Daoy (cell line): ENCODE measurements at places on chromosomes 7 and 10. TPM values are rescaled to one million over a fixed set of nuclear protein-coding genes. Genes with fewer than 3 reads are reported as not detected.
A peak's percentile ranks its signal among the peaks of the same experiment; 100 is the strongest.

MPP7 gene
- total RNA-seq: 1.9 and 2.0 TPM in 2 replicates

MMP21 gene
- not detected in 2 replicates for total RNA-seq

CACNA2D1 gene
- total RNA-seq: 4.3 and 5.4 TPM in 2 replicates

MCM10 gene
- 29.4 and 30.3 TPM in 2 replicates for total RNA-seq

GOLGA7B gene
- 1.3 and 2.0 TPM in 2 replicates for total RNA-seq

SPACDR gene
- total RNA-seq: 1.6 TPM in 1 of 2 replicates, not detected in the other

SPDYE2 gene
- total RNA-seq: not detected in 2 replicates

SEMA3D gene
- 0.95 and 1.8 TPM in 2 replicates for total RNA-seq

MBL2 gene
- total RNA-seq: not detected in 2 replicates

AASS gene
- total RNA-seq: 39.8 and 44.1 TPM in 2 replicates

HOGA1 gene
- not detected in 2 replicates for total RNA-seq

DNA sequence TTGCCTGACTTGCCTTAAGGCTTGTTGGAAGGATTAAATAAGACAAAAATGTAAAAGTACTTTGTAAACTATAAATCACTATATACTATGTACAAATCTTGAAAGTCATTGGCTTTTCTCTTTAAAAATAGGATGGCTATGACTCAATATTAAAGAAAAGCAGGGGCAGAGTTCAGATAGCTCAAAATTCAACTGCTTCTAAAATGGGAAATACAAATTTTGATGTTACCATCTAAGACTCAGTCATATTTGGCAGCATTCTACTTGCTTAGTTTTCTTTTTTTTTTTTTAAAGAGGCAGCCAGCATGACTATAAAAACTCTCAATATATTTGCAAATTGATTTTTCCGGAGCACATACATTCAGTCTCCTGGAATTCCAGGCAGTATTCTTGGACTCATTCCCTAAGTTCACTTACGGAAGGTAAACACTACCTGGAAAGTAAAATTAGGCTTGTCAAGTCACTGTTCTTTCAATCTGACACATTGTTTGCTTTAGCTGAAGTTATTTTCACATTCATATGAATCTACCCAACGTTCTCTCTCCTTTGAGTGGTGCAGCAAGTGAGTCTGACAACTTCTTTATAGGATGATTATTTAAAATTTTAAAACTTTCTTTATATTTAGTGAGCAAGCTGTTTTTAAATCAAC lies 133.8 kb upstream of the CCDC6 start:
- no peak for DNase-seq

DNA sequence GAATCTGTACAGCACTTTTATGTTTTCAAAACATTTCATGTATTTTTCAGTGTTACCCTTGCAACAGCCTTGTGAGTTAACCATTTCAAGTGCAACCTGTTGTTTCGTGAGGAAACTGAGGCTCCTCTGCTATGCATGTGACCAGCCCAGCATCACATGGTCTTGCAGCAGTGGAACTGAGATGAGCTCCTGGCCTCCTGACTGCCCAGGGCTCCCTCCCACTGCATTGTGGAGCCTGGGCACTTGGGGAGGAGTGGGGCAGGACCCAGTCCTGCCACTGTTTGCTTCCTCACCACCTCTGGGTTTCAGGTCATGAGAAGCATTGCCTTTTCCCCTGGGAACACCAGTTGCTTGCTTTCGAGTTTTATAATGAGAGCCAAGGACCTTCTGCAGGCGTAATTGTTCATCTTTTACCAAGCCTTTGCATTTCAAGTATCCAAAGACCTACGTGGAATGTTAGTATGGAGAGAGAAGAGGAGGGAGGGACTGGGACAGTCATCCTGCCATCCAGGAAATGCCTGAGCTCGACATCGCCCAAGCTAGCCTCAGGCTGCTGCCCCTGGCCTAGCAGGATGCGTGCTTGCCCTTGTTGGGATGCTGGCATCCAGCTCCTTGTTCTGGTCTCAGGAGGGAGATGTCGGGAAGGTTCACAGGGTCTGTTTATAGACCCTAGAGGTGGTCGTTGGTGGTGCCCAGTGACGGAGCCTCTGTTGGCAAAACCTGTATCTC lies 32.3 kb upstream of the BHLHA15 start:
- DNase-seq: no peak

- no peak for DNase-seq
These were observed 102.9 kb downstream of the PFKFB3 start for GRCh38 chr10:6305401-6306321.

- DNase-seq: no peak
These were observed 151.9 kb downstream of the PKD1L1 start for GRCh38 chr7:47796347-47796746.

DNA sequence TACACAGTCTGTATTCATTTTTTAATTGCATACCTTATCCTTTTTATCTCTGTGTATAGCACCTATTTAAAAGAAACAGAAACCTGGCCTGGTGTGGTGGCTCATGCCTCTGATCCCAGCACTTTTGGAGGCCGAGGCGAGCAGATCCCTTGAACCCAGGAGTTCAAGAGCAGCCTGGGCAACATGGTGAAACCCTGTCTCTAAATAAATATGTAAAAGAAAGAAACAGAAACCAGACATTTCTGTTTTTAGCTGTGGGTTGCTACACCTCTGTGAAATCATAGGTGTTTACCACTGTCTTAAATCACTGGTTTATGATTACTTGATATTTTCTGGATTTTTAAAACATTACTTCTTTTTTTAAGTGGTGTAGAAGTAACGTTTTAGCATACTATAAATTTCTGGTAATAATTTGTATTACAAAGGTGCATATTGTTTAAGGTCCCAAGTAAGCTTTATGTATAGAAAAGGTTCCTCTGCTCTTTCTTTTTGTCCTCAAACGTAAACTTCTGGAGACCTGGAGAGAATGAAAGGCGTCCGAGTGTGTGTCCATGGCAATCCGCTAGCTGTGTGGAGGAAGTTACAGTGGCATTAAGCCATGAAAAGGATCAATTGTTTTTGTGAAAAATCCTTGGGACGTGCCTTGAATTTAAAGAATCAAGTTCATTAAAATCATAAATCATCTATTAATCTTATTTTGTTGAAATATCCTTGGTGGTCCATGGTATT lies 41.1 kb downstream of the PTPRZ1 start:
- DNase-seq: no peak

GRCh38 chr7:156223935-156224832 lies 411.9 kb upstream of the SHH start:
- DNase-seq: no peak

- DNase-seq: no peak
These were observed 16.6 kb downstream of the COL28A1 start for GRCh38 chr7:7519056-7519455.

- DNase-seq: no peak
These were observed 329.6 kb upstream of the NPVF start for GRCh38 chr7:25557930-25558329.

DNA sequence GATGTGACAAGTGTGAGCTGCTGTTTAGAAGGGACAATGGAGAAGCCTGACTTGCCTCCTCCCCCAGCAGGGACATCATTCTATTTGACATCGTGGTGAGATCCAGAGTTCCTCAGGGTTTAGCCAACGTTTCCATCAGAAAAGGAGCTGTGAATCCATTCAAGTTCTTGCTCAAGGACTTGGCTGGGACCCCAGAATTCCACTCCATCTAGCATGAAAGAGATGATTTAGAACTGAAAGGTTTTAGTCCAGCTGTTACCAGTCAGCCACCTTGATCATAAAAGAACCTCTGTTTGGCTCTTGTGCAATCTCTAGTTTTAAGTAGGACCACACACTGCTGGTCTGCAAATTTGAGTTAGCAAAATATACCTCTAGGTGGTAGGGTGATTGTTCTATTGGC lies 337.6 kb downstream of the FRMD4A start:
- DNase-seq: no peak

DNA sequence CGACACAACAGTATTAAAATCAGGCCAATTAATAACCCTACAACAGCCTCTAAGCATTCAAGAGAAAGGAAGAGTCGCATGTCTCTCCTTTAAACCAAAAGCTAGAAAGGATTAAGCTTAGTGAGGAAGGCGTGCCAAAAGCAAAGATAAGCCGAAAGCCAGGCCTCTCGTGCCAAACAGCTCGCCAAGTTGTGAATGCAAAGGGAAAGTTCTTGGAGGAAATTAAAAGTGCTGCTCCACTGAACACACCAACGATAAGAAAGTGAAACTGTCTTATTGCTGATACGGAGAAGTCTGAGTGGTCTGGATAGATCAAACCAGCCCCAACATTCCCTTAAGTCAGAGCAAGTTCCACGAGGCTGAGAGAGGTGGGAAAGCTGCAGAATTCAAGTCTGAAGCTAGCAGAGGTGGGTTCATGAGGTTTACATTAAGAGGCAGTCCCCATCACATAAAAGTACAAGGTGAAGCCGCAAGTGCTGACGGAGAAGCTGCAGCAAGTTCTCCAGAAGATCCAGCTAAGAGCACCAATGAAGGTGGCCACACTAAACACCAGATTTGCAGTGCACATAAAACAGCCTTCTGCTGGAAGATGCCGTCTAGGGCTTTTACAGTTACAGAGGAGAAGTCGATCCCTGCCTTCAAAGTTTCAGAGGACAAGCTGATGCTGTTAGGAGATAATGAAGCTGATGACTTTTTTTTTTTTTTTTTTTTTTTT lies 194.8 kb downstream of the MAD1L1 start:
- DNase-seq: no peak

DNA sequence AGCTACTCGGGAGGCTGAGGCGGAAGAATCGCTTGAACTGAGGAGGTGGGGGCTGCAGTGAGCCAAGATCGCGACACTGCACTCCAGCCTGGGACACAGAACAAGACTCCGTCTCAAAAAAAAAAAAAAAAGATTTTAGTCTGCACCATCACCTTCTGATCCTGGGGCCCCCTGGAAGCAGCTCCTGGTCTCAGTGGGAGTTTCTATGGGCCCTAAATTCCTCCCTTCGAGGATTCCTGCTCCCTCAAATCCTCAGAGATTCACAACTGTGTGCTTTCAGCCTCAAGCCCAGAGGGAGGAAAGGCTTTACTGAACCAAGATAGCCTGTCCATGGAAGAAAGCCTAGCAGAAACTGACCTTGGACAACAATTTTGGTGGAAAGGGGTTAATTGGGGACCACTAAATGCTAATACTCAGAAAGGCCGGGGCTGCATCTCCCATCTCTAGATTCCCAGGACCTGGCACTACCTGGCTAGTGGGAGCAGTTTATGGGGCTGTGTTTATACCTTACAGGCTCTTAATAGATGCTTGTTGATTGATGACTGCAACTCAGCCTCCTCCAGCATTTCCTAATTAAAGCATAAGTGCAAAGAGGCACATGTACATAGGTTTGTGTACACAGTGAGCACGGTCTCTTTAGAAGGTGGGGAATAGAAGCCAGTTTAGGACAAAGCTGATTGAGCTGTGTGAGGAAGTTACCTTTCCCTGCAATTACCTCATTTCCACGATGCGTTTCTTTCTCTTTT lies 9.2 kb upstream of the FGFR2 start:
- DNase-seq: no peak

GRCh38 chr7:108592646-108593201 lies 23.1 kb downstream of the DNAJB9 start:
- DNase-seq: no peak

DNA sequence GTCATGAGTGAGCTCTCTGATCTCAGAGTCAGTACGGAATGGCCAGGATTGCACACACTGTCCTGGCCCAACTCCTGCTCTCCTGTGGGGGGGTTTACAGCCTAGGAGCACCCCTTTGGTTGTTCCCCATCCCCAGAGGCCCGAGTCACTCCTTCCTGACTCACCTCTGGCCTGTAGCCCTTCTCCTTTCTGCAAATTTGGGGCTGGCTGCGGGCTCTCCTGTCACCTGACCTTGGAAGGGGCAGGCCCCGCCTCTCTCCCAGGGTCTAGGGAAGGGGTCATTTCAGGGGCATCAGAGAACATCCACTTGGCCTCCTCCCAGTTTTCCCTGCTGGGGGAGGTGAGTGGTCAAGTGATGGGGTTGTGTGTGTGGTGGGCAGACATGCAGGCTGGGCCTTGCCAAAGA lies 1.7 kb downstream of the NYAP1 start:
- DNase-seq: no peak

- no peak for DNase-seq
These were observed 289.4 kb downstream of the EXOC4 start for GRCh38 chr7:133542209-133542780.

GRCh38 chr10:108167766-108168165 lies 1003.3 kb upstream of the SORCS1 start:
- DNase-seq: no peak

- peak; percentile 83 for DNase-seq
These were observed 9.8 kb upstream of the GRB10 start for GRCh38 chr7:50792342-50793119.

- peak; percentile 57 for DNase-seq
These were observed 33.2 kb downstream of the NRF1 start for GRCh38 chr7:129644634-129645230.

- DNase-seq: no peak
These were observed 38.5 kb upstream of the MSMB start for GRCh38 chr10:46084321-46085165.

DNA sequence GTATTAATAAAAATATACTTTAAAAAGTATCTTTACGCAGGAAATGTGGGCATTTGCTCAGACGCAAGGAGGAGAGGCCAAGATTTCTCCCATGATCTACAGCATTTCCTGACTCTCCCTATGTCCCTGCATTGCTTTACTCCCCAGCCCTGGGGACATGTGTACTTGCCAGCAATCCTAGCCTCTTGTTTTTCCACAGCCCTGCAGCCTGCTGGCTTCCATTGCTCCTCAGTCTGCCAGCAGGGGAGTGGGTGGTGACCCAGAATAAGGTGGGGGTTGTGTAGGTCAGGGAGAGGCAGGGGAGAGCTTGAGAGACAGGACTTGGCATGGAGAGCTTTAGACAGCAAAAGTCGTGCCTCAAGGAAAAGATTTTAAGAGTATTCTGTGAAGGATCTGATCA lies 307.7 kb downstream of the CDK14 start:
- DNase-seq: no peak
